Stimulated activated CD4-positive, alpha-beta T cell treated with anti-CD3 and anti-CD28 coated beads, TNF-alpha, amount 100 ng/mL, for 4 hours (primary cell): ENCODE measurements at places on chromosomes 1 and 21.

DNA sequence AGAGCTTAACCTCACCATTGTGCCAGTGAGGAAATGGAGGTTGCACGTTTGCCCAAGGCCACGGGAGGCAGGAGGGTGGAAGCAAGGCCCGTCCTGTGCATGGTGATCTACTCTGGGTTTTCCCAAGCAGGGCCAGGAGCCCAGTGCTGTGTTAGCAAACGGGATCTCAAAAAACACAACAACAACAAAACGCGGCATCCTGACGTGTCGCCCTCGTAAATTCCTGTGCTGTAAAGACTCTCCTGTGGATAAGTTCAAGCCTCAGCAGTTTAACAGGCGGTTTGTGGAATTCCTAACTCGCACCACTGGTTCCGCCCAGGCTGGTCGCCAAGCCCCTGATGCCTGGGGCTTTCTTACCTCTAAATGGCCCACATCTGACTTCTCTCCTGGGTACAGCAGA lies 39.1 kb downstream of the TFF3 start:
- no peak for DNase-seq

DNA sequence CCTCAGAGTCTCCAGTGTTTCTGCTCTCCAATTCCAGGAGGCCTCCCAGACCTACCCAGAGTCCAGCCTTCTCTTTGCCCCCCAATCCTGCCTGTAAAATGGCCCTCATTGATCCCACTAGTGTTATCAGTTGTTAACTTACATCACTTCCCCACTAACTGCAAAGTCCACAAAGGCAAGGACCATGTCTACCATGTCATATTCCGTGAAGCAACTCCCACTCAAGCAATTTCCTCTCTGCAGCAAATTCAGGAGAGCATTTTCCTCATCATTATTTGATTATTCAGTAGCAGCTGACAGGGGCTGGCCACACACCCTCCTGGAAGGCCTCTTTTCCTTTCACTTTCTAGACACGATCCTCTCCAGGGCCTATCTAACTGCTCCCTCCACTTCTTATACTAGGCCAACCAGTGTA lies 153.5 kb downstream of the RERE start:
- no peak for DNase-seq

- DNase-seq = no peak
Measured at GRCh38 chr1:53500204-53501064, 41.2 kb downstream of the DMRTB1 start.

DNA sequence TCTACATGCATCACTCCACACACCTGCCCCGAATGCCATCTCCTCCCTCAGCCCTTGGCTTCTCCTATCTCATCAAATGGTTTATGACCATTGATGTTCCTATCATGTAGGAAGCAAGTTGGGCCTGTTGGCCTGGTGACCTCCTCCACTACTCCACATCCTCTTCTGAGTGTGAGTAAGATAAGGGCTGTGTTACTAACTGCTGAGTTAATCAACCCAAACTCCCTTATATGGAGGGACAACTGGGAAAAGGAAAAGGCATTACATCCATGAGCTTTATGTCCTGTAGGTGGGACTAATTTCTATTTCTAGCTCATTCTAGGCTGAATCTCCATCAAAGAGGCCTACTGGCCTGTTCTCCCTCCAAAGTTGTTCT lies 57.6 kb downstream of the WLS start:
- DNase-seq = no peak

DNA sequence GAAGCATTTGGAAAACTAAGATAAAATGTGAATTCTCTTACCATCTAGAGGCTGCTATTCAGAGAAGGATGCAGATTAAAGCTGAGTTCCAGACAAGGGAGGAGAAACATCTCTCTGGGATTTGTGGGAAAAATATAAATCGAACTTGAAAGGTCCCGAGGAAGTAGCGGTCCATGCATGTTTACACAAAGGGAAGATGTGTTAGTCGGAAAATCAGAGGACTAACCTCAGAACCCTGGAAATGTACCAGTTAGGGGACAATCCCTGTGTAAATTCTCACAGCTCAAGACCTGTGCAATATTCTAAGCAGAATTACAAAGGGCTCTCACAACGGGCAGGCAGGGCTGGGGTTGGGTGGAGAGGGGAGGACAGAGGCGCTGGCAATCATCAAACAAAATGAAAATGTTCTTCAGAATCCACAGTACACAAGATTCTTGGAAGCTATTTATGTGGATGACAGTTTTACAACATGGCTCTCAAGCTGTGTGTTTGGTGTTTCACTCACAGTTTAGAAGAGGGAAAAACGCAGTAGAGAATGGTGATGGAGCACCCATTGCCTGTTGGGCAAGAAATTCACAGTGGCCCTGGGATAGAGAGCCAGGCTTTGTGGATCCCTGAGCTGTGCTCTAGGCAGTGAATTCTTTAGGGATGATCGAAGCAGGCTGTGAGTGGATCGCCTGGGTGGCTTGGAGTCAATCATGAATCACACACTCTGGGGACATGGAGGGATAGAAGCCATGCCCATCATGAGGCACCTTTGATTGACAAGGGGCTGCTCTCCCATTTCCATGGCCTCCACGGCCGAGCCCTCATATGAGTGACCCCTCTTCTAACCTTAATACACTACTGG lies 47.6 kb downstream of the KCNJ6 start:
- DNase-seq = no peak

GRCh38 chr1:98267423-98267822 lies 346.6 kb upstream of the DPYD start:
- DNase-seq = no peak

DNA sequence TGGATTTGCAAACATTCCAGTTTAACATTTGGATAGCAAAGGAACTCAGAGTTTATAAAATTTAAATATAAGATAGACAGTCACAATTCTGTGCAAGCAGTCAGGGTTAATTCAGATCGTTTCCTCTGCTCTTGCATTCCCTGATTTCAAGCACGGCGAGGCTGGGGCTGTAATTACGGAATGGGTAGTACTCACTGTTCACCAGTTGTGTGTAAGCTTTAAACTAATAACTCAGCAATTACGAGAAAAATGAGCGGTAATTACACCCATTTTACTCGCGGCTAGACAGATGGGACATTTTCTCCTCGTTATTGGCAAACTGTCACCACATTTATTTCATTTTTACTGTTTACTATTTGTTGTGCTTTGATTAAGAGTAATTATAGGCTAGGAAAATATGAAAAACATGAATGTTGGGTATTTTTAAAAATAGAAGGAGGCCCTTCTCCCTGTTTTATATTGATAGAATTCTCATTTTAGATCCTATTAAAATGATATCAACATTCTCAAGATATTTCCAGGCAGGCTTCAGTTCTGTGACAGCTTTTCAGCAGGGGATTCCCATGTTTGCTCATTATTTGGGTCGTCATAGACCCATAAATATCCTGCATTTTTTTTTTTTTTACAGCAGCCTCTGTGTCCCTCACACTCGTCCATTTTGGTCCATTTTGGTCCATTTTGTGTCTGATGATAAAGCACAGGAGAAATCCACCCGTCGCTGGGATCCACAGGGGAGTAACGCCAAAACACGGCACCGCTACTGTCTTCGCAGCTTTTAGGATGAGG lies 208.3 kb downstream of the DSCAM start:
- DNase-seq = no peak

GRCh38 chr1:162079030-162079429 lies 9.5 kb downstream of the NOS1AP start:
- no peak for DNase-seq

DNA sequence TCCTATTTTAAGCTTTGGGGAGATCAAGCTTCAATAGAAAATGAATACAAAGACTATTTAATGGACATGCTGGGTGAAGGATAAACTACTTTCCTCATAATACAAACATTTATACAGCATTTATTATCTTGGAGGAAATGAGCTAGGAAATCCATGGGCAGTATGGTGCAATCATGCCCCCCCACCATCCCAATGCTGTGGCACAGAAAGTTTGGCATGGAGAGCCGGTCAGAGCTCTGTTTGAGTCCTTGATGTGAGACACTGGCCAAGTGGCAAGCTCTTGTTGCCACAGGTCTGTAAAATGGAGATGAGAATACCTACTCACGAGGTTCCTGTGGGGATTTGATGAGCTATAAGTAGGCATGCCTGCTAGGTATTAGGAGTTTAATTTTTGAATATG lies 120.6 kb downstream of the MAB21L3 start:
- DNase-seq = no peak

DNA sequence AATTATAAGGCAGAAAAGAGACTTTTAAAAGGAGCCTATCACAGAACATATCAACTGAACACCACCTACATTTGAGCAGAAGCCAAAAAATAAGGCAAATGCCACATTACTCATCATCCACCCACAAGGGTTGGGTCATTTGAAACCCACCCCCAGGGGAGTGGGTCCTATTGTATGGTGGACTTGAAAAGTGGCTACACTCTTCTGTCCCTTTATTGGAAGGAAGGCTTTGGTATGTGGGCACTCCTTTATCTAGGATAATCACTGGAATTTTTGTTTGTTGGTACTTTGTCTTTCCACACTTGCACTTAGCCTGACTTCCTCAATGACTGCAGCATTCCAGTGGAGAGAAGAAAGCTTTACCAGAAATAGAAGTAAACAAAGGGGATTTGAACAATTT lies 157.2 kb upstream of the COL11A1 start:
- no peak for DNase-seq

DNA sequence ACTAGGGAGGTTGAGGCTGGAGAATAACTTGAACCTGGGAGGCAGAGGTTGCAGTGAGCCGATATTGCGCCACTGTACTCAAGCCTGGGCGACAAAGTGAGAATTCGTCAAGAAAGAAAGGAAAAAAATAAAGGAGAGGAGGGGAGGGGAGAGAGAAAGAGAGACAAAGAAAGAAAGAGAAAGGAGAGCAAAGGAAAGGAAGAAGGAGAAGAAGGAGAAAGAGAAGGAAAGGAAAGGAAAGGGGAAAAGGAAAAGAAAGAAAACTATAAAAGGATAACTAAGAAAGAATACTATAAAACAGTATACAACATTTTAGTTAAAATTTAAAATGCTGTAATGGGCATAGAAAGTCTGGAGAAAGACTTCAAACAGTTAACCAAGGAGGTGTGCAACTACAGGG lies 33.6 kb downstream of the EIF4G3 start:
- no peak for DNase-seq

DNA sequence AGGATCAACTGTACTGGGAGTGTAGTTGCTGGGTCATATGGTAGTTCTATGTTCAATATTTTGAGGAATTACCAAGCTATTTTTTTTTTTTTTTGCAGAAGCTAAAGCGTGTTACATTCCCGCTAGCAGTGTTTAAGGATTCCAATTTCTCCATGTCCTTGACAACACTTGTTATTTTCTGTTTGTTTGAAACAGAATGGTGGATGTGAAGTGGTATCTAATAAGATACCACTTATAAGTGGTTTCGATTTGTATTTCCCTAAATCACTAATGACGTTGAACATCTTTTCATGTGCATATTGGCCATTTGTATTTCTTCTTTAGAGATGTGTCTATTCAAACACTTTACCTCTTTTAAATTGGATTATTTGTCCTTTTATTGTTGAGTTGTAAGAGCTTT lies 112.2 kb downstream of the DISP1 start:
- DNase-seq = no peak

- DNase-seq = no peak
Measured at GRCh38 chr1:240020871-240021270, 70.8 kb upstream of the FMN2 start.

GRCh38 chr1:231866392-231867331 lies 240.1 kb downstream of the DISC1 start:
- DNase-seq = peak; percentile 32

DNA sequence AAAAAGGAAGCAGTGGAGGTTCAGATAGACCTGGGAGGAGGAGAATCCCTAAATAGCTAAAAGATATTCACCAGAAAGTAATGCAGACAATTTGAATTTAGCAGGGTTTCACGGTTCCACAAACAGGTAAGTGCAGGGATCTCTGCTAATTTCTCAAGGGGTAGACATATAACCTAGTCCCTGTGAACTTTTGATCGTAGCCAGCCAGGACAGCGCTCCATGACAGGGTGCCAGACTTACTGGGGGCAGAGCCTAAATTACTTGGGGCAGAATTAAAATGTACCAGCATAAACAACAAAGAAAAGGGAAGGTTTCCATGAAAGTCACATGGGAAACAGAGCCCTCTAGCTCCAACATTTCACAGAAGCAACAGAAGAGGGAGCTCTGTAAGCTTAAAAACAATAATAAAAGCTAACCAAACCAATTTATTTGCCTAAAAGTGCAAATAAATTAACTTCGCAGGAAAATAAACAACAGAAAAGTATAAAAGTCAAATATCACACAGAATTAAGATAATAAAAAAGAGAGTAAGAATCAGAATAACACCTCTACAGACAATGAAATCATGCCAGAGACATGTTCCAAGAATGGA lies 198.3 kb downstream of the DUSP10 start:
- no peak for DNase-seq

- no peak for DNase-seq
Measured at GRCh38 chr1:109652402-109652801, 3.5 kb upstream of the GSTM4 start.

GRCh38 chr1:200038325-200038980 lies 10.9 kb downstream of the NR5A2 start:
- DNase-seq = no peak
